ENCODE measurements at places on chromosomes 3 and 15.

DNA sequence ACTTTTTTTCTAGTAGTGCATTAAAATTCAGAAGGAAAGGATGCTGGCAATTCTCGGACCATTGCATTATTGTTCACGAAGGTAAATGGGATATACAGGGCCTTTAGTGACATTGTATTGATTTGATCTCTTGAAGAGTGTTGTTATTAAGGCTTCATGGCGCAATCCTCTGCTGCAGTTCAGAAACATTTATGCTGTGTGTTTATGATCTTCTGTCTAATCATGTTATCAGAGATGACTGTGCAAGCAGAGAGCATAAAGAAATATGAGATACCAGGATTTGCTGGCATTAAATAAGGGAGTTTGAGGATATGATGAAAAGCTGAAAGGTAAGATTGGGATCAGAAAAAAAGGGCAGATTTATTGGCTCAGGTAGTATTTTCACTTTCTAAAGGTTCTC is 180.6 kb downstream of the EPHA6 start:
- DNase-seq = no peak

- no peak for DNase-seq
Measured at GRCh38 chr3:152225201-152225600, 43.5 kb upstream of the MBNL1 start.

DNA sequence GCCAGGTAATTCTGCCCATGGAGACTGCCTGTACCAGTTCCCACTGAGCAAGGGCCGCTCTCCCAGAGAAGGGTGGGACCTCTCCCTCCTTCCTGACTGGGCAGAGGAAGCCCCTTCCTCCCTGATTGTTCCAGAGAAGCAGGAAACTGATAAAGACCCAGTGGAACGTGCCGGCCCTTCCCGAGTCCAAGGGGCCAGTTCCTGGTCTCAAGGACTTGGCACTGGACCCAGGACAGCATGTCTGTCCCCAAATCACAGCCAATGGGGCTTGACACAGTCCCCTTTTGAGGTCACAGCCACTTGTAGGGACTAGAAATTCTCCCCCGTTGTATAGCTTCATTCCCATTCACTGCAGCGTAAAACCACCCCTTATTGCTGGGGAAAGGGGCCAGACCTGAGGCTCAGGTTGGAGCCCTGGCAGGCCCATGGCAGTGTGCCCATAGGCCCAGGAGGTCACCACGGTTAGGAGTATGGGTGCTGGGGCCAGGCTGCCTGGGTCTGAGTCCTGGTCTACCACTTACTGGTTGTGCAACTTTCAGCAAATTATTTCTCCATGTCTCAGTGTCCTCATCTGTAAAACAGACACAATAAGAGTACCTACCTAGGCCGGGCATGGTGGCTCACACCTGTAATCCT is 18.1 kb downstream of the CSRNP1 start:
- no peak for DNase-seq

DNA sequence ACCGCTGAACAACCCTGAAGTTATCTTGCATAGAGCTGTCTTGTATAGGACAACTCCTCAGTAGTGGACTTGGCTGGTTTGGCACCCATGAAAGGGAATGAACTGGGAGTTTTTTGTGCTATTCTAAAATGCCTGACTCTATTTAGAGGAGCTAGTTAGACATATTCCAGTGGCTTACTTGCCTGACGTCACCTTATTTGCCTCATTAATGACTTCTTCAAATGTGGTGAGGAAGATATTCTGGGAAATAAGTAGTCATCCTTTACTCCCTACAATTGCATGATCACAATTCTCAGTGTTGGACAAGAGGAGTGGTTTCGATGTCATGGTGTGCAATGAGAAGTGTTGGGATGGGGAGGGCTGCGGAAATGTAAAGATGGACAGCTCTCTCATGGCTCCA is 509.2 kb upstream of the MDFIC2 start:
- DNase-seq = no peak

GRCh38 chr15:67042551-67043142 is 22.8 kb upstream of the SMAD3 start:
- DNase-seq = no peak

DNA sequence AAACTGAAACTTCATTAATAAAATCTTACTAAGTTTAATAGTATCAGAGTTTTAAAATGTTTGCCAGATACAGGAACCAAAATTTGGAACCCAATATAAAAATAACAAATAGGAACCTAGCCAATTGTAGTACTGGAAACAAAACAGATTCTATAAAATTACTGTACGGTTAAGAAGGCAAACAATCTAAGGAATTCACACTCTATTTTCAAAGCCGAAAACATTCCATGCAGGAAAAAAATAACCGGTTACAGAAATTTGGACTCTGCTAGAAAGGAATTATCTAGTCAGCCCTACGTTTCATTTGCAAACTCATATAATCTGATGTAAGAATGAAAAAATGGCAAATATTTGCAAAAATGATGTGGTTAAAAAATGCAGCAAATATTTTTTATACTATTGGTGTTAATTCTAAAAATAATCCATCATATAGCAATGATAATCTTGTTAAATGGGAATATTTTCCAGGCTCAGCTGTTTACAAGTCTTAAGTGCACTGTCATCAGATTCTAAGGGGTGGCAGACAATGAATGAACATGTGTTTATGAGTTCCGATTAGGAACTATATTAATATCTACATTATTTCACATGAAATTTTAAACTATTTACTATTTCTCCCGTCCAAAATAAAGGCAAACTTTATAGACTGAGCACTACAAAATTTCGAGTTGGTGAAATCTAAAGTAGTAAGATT is 58.1 kb downstream of the DCBLD2 start:
- no peak for DNase-seq

DNA sequence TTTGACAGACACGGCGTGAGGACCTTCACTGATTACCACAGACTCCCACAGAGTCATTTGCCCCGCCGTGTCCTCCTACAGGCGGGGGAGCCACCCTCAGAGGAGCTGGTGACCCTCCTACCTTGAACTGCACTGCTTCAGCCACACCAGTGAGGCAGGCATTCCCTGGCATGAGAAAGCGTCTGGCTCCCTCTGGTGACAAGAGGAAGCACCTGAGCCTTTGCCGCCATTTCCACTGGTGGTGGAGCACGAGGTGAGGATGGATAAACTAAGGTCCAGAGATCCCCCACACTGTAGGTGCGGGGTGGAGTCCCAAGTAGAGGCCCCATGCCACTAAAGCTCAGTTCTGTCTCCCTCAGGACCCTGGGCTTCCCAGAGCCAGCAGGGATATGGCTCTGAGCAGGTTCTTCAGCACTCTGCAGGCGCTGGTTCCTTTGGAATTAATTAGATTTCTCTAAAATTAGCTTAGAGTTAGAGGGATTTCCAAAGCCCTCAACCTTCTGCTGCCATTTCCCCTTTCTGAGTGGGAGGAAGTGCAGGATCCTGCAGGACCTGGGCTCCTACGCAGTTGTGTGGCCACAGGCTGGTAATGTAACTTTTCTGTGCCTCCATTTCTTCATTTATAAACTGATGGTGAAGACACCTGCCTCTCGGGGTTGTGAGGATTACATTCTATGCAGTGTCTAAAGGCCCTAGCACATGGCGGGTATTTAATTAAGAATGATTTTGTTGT is 224.0 kb downstream of the SLCO3A1 start:
- peak; percentile 17 for DNase-seq

DNA sequence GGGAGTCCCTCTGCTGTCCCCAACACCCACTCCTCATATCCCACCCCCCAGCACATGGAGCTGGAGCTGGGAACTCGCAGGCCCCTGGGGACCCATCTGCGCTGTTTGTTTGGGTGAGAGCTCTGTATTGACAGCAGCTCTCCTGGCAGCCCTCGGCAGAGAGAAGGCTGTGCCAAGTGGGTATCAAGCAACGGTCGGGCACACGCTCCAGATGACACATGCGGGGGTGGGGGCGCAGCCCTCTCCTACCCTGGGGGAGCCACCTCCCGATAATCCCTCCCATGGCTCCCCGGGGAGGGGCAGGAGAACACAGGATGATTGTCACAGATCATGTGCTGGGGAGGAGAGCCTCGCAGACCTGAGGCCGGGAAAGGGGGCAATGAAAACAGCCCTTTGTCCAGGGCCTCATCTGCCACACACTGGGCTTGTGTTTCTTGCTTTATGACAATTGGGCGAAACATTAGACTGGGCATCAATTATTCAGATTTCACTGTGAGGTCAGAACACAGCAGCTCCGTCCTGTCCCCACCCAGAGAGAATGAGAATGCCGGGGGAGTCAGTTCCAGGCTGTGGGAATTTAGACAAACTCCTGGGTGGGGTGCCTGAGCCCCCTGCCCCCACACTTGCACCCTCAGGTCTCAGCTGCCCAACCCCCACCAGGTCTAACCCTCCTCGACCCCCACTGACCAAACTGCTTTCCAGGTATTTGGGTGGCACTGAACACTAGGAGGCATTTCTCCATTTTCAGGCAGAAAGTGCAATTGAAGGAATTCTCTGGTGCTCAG is 46.4 kb upstream of the KLF13 start:
- DNase-seq = no peak

DNA sequence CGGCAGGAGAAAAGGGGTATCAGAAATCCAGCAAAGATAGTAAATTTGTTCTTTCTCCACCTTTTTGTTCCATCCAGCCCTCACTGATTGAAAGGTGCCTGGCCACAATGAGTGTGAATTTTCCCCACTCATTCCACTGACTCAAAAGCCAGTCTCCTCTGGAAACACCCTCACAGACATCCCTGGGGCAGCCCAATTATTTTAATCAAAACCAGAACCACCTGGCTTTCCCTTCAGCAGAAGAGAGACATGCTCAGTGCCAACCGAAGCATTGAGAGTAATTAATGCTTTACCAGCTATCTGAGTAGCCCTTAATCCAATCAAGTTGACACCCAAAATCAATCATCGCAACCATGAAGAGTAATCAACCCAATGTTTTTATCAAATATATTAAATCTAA is 1129.6 kb upstream of the GBE1 start:
- no peak for DNase-seq

GRCh38 chr3:152193673-152194267 is 75.0 kb upstream of the MBNL1 start:
- DNase-seq = no peak

DNA sequence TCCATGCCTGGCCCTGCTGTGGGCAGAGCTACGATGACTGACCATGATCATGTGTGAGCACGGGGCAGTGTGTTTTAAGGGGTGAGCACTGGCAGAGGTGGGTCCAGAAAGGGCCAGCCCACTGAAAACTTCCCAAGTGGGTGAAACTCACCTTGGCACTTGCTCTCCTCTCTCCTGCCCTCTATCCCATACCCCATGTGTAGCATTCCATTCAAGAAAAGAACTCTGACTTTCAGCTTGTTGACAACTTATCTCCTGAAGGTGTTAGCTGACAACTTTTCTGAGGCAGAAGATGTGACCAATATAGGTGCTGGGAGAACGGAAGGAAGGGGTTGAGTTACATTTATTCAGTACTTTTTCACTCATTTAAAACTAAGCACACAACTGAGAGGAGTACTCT is 305.2 kb downstream of the RORA start:
- DNase-seq = no peak

GRCh38 chr3:23099677-23100076 is 103.5 kb upstream of the UBE2E2 start:
- DNase-seq = no peak

DNA sequence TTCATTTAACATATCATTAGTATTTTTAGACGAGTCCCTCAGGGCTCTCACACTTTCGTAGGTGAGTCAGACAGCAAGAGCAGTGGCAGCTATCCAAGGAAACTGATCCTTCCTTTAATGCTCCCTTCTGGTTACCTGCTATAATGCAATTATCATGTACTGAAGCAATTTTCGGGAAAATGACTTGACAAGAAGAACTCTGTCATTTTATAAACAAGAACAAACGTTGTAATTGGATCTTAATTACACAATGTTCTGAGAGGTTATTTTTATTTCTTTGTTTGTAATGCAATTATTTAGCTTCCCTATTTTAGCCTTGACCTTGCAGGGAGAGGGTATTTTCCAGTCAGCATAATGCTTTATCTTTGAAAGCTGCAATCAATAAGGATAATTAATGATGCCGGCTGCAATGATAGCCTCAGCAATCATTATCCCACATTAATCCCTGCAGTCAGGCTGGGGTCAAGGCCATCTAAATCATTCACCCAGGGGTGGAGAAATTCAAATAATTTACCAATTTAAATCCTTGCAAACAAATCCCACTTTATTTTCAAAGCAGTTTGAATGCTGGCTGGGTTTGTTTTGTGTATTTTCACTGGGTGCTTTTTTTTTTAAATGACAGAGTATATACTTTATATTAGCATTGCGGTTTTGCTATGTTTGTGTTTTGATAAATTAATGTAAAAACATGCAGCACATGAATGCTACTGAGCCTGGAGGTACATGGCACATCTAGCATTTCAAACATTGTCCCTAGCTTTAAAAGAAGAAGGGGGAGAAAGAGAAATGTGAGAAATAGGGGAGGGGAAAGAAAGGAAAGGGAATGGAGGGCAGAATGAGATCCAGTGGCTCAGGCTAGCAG is 249.9 kb downstream of the SHOX2 start:
- no peak for DNase-seq

DNA sequence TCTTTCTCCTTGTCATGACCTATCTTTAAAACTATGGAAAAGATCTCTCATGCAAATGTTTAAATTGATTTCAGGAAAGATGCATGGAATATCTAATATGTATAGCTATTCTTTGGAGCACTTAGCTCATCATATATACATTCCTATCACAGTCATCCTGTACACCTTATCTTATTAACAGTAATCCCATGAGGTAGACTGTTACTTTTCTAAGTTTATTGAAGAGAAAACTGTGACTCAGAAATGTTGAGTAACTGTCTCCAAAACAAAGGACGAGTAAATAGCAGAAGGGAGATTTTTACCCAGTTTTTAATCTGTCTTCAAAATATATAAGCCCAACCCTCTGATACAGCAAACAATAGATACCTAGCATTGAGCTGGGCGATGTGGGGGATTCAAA is 308.3 kb downstream of the GAP43 start:
- DNase-seq = no peak

DNA sequence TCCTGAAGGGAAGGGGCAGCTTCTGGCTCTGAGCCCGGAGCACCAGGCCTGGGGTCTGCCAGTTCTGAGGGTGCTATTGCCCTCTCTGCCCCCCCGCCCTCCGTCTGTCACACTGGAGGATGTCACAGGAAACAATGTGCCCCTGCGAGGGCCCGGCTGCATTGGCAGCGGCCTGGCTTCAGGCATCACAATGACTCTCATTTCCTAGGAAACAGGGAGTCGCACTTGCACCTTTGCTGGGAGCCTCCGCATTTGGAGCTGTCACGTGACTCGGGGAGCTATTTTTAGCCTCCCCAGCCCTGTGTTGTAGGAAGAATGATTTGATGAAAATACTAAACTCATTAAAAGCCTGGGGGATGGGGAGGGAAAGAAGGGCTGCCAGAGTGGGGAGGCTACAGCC is 518.9 kb downstream of the SHQ1 start:
- no peak for DNase-seq
